ENCODE measurements at places on chromosomes 6 and 20.

- no peak for DNase-seq
These were observed 62.8 kb downstream of the PLG start for GRCh38 chr6:160764847-160765246.

GRCh38 chr6:32941214-32941768, 463 bp upstream of the HLA-DMB start:
- DNase-seq: peak; percentile 26

GRCh38 chr6:19869464-19869863, 32.3 kb downstream of the ID4 start:
- DNase-seq: no peak

- DNase-seq: no peak
These were observed 671 bp downstream of the CDH4 start for GRCh38 chr20:61252601-61253263.

- no peak for DNase-seq
These were observed 161.5 kb upstream of the HEY2 start for GRCh38 chr6:125587666-125588632.

- DNase-seq: no peak
These were observed 336.8 kb upstream of the MANEA start for GRCh38 chr6:95240514-95240913.

GRCh38 chr20:34074101-34074760, 37.8 kb downstream of the EIF2S2 start:
- peak; percentile 41 for DNase-seq

GRCh38 chr6:10485406-10485805, 35.7 kb upstream of the GCNT2 start:
- DNase-seq: no peak

GRCh38 chr20:61869750-61870507, 195.8 kb downstream of the TAF4 start:
- DNase-seq: no peak

DNA sequence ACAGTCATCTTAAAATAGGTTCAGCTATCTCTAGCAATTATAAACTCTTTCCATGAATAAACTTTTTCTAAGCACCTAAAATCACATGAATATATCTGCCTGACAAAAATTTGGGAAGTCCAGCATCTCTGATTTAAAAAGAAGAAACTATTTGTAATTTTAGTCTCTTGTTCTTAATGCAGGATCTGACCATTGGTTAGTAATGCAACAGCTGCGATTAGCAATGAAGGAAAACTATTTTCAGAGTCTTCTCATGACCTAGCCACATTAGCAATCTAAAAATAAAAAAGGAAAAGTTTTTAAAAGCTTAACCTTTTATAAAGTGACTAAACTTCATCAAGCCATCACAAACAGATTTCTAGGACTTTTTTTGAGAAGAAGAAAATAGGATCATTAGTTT, 97.5 kb downstream of the PTPRK start:
- DNase-seq: no peak

GRCh38 chr20:64058536-64058935, 4.5 kb upstream of the TCEA2 start:
- no peak for DNase-seq

DNA sequence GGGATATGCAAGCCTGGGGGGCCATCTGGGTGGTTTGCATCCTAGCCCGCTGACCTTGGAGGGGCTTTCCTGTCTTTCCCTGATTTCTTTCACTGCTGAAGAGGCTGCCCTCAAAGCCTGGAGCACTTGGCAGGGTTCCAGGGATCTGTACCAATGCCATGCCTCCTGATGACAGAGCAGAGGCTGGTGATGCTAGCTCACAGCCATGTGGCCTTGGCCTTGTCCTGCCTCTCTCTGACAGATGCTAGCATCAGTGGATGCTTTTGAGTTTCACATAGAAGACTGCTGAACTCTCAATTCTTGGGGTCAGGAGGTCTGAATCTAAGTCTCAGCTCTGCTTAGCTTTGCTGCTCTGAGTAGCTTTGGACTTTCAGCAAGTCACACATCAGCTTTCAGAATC, 21.9 kb upstream of the RREB1 start:
- DNase-seq: no peak

GRCh38 chr20:62437927-62438326, 10.6 kb upstream of the RBBP8NL start:
- no peak for DNase-seq

- no peak for DNase-seq
These were observed 14.0 kb downstream of the IGF2R start for GRCh38 chr6:159982731-159983506.

DNA sequence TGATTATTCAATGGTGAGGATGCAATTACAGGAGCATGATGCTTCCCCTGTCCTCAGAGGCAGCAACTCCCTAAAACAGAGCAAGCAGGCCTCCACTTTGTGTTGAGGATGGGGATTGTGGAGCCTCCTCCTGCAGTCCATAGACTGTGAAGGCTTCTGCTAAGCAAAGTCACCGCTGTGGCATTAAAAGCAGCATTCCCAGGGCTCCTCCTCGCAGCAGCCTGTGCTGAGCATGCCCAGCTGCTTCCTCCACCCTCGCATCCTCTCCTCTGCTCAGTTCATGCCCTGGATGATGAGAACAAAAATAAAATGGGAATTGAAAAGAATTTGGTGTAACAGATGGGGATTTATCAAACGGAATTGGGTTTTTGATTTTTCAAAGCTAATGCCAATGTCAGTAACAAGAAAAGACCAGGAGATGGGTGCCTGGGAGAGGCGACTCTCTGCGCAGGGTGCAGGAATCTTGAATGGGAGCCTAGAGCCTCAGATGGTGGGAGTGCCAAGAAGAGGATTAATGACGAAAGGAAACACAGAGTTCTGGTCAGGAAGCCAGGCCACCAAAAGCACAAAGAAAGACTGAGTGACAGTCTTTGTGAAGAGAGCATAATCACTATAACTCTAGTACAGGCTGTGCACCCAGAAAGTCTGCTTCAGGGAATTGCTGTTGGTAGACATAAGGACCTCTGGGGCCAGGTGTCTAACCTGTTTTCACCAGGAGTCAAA, 347.6 kb downstream of the TPBG start:
- no peak for DNase-seq

- no peak for DNase-seq
These were observed 380.9 kb upstream of the RGS17 start for GRCh38 chr6:153511896-153512496.

- no peak for DNase-seq
These were observed 98.6 kb upstream of the RNF24 start for GRCh38 chr20:4113615-4114603.

GRCh38 chr20:13221313-13221672, 219 bp downstream of the ISM1 start:
- no peak for DNase-seq
